ENCODE measurements at places on chromosomes 12 and 14.

- DNase-seq = no peak
Observed at GRCh38 chr12:52896190-52897100, 8.4 kb downstream of the KRT8 start.

DNA sequence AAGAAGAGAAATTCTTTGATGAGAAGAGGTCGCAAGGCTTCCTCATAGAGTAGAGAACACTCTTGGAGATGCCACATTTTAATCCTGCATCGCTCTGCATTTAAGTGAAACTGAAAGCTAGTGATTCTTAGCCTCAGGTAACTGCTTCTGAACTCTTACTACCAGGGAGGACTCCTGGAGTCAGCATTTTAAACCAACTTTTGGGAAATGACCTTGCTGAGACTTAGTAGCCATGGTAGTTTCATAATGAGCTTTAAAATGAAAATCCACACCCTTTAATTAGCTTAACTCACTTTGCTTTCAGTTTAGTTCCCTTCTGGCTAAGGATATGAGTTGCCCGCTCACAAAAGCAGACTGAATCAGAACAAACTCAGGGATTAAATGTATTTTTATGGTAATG lies 80.3 kb downstream of the SYNE2 start:
- no peak for DNase-seq

GRCh38 chr12:109807954-109808643 lies 25.1 kb downstream of the TRPV4 start:
- DNase-seq = no peak

DNA sequence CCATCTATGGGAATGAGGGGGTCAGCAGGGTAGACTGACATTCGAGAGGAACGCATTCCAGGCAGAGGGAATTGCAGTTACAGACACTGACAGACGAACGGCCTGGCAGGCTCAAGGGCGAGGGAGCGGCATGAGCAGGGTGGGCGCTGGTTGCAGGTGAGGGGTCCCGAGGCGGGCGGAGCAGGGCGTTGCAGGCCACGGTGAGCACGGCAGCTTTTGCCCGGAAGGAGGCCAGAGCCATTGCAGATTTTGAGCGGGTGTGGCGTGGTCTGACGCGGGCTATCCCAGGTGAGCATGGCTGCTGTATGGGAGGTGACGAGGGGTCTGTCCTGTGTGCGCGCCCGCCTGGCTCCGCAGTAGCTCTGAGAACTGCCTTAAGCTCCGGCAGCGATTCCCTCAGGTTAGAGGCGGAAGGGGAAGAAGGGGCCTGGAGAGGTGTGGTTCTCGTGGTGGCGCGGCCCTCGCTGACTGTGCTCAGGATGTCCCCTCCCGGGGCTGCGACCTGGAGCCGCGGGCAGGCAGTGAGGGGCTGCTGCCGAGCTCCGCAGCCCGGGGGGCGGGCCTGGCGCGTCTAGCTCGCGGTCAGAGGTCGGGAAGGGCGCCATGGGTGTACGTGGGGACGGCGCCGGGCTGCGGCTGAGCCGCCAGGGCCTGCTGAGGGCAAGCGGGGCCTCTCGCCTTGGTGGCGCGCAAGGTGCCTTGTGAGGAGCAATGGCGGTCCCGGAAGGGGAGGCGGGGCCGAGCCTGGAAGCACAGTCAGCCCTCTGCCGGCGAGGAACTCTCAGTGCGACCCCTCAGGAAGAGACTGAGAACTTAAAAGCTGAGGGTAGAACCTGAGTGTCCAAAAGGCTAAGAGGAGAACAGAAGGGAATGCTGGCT lies 177.1 kb downstream of the CACNA1C start:
- DNase-seq = no peak

DNA sequence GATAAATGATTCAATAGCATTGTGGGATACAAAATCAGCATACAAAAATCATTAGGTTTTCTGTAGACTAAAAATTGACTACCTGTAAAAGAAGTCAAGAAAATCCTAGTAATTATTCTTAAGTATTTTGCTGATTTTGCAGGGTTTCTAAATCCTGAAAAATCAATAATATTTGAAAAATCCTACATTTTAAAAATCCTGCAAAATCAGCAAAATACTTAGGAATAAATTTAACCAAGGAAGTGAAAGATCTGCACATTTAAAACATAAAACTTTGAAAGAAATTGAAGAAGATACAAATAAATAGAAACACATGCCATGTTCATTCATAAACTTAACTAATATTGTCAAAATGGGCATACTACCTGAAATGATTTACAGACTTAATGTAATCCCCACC lies 517.7 kb downstream of the RERGL start:
- no peak for DNase-seq

DNA sequence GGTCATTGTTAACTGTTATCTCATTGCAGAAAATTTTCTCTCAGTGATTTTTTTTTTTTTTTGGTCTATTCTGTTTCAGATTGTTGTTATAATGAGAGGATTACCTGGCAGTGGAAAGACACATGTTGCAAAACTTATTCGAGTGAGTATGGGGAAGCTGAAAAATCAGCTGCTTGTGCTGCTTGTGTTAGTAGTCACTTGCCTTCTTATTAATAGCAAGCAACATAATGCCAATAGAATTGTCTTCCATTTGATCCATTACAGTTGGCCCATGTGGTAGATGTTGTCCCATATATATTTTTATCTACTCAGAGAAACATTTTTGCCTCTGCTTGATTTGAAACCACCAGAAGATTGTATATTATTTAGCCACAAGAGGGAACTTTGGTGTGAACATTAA lies 53.0 kb downstream of the YLPM1 start:
- DNase-seq = no peak

- no peak for DNase-seq
Observed at GRCh38 chr12:114414866-114415524, 9.1 kb upstream of the TBX5 start.
